ENCODE measurements at places on chromosomes 16 and 17. TPM values are rescaled to one million over a fixed set of nuclear protein-coding genes. Genes with fewer than 3 reads are reported as not detected.

XYLT1 gene
- total RNA-seq = 0.14 TPM

CLEC19A gene
- not detected for total RNA-seq

RAP1GAP2 gene
- 6.1 TPM for total RNA-seq

SCGB1C2 gene
- not detected for total RNA-seq

MSRB1 gene
- 6.7 TPM for total RNA-seq

CACNG5 gene
- total RNA-seq = not detected

SHCBP1 gene
- total RNA-seq = 14.8 TPM

TBC1D3C gene
- total RNA-seq = not detected

PIK3R6 gene
- total RNA-seq = 0.07 TPM

WNT9B gene
- total RNA-seq = not detected

PLLP gene
- total RNA-seq = 7.5 TPM

IGSF6 gene
- not detected for total RNA-seq

GNAO1 gene
- total RNA-seq = 0.09 TPM

OTOP3 gene
- total RNA-seq = 0.14 TPM

C1QTNF1 gene
- 0.46 TPM for total RNA-seq

ITGAX gene
- total RNA-seq = not detected

TPSD1 gene
- total RNA-seq = not detected

Measured in airway epithelial cell (primary cell).